ENCODE measurements at places on chromosomes 7 and 10. TPM values are rescaled to one million over a fixed set of nuclear protein-coding genes. Genes with fewer than 3 reads are reported as not detected.
A peak's percentile ranks its signal among the peaks of the same experiment; 100 is the strongest.

DNA sequence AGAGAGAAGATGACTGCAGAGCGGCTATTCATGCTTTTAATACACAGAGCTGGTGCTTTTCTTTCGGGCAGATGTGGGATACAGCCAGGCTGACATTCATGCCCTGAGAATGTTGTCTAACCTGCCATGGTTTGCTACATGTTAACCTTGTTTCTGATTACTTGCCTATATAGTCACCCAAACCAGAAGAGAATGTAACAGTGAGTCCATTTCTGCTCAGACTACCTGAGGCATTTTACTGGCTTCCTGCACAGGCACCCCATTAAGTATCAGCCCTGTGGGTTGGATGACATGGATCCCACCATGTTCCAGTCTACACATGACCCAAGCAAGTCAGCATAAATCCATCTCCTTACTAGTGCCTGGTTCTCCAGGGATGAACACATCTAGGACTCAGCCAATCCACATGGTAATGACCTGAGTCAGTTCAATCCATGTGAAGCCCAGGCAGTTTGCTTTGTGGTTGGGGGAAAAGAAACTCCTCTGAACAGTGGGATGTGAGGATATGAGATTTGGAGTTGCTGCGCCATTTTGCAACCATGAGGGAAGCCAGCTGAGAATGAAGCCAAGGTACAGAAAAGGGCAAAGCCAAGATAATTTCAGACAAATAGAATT is 55.7 kb upstream of the MKX start:
- DNase-seq = no peak

- peak; percentile 57 for DNase-seq
Observed at GRCh38 chr10:52216852-52217251, 97.2 kb upstream of the DKK1 start.

DNA sequence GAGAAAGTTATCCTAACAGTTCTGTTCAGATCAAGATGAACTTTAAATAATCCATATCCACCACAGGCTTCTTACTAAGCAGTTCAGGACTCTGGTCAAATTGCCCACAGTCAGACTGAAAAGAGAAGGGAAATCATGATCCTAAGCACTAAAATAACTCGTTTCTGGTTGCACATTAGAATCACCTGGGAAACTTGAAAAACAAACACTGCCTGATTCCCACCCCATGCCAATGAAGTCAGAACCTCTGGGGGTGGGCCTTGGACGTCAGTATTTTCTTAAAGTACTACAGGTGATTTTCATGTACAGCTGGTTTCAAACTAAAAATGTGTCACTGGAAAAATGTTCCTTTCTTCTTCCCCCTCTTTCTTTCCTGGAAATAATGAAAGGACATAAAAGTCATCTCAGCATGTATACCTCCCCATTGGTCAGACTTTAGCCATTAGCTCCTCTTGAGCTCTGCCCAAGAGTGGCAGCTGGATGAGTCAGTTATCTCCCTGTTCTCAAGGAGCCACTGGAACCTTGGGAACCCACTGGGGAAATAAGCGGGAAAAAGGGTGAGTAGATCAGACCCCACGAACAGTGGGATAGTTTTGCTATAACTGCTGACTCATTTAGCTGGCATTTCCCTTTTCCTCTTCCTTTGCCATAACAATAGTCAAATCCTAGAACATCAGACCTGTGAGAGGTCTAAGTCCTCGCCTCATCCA is 75.3 kb upstream of the IL6 start:
- DNase-seq = no peak

DNA sequence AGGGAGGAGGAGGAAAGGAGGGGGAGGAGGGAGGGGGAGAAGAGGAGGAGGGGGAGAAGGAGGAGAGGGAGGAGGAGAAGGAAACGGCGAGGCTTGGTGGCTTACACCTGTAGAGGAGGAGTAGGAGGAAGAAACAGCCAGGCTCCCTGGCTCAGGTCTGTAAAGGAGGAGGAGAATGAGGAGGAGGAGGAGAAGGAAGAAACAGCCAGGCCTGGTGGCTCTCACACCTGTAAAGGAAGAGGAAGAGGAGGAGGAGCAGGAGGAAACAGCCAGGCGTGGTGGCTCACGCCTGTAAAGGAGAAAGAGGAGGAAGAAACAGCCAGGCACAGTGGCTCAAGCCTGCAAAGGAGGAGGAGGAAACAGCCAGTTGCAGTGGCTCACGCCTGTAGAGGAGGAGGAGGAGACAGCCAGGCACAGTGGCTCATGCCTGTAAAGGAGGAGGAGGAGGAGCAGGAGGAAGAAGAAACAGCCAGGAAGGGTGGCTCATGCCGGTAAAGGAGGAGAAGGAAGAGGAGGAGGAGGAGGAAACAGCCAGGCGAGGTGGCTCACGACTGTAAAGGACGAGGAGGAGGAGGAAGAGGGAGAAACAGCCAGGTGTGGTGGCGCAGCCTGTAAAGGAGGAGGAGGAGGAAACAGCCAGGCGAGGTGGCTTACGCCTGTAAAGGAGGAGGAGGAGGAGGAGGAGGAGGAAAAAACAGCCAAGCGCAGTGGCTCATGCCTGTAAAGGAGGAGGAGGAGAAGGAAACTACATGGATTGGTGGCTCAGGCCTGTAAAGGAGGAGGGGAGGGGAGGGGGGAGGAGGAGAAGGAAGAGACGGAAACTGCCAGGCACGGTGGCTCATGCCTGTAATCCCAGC is 14.9 kb upstream of the CRCP start:
- peak; percentile 82 for DNase-seq

GRCh38 chr7:124655990-124656389 is 109.6 kb downstream of the GPR37 start:
- DNase-seq = no peak

DNA sequence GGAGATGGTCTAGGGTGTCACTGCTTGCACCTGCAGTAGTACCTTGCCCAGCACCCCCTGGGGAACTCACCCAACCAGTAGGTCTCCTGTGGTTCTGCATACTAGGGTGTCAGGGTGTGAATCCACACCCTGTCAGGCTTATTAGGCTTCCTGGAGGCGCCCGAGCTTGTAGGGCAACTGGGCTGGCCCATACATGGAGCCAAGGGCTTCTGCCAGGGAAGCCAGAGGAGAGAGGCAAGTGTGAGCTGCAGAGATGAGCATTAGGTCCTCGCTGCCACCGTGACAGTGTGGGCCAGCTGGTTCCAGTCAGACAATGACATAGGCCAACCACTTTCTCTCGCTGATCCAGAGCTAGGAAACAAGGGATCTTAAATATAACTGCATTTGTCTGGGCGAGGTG is 11.2 kb downstream of the MXI1 start:
- no peak for DNase-seq

DNA sequence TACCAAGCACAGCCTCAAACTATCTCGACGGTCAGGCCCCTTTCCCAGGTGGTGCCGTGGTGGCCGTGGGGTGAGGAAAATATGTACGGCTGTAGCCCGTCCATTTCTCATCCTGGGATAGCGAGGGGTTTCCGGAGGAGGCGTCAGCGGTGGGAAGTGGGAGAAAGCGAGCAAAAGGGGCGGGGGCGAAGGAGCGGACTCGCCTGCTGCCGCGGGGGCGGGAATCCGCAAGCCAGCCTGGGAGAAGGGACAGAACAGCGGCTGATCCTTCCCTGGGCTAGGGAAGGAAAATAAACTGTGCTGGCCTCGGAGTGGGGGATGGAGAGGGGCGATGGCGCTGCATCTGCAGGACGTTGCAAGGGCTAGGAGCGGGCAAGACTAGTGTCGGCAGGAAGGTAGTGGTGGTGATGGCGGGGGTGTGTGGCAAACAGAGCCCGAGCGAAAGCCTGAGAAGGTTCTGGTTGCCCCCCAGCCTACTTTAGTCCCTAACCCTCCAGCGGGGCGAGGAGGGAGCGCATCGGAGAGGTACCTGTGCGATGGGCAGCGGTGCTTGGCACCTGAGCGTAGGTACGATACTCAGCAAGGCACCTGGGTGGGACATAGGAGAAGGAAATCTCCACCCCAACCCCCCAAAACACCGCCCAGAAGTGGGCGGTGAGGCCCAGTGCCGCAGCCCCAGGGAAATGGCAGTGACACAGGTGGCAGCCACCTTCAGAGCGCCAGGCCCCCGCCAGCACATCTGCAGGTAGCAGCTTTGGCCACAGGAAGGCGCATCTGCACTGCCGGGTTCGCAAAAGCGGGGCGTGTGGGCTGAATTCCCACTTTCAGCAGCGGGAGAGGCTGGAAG is 49.9 kb upstream of the STEAP1B start:
- no peak for DNase-seq

DNA sequence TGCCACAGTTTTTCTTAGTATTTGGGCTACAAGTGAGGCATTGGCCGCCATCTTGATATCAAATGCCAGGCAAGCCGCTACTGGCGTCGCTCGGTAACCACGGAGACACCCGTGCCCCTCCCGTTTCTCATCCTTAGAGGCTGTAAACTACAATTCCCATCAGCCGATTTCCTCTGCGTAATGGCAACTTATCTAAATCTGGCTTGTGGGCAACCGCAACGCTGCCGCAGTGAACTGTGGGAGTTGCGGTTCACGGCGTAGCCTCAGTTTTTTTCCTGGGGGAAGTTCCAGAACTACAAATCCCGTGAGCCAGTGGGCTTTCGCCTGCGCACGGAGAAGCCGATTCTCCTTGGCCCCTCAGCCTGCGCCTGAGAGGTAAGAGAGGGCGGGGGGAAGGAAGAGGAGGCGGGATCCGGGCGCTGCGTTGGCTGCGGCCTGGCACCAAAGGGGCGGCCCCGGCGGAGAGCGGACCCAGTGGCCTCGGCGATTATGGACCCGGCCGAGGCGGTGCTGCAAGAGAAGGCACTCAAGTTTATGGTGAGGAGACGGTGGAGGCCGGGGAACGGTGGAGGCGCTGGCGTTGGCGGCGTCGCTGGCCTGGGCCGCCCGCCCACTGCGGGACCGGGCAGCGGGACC is at the start of gene BTRC:
Gene BTRC (plus strand): TSS at position 474 of the 636 bp plus-strand sequence. CDS start 16 bp downstream, at position 490.
- peak; percentile 97 for DNase-seq

GRCh38 chr7:82360591-82361368 is 82.8 kb downstream of the CACNA2D1 start:
- DNase-seq = no peak

GRCh38 chr7:40799-41750 is 151.3 kb upstream of the FAM20C start:
- no peak for DNase-seq

GRCh38 chr7:28815928-28816373 is 142.2 kb downstream of the TRIL start:
- DNase-seq = no peak

SPAM1 gene
- polyA plus RNA-seq = not detected

FXYD4 gene
- not detected for polyA plus RNA-seq

PFKP gene
- 32.2 TPM for polyA plus RNA-seq

ZNF425 gene
- polyA plus RNA-seq = 7.2 TPM

HABP2 gene
- 0.84 TPM for polyA plus RNA-seq

FAM241B gene
- polyA plus RNA-seq = 9.1 TPM

ERV3-1 gene
- 19.2 TPM for polyA plus RNA-seq

NEUROG3 gene
- not detected for polyA plus RNA-seq

NKX2-3 gene
- polyA plus RNA-seq = not detected

MACC1 gene
- polyA plus RNA-seq = 10.9 TPM

Measured in left renal cortex interstitium (tissue), 4 donors.